ENCODE measurements at places on chromosomes 5 and 9. TPM values are rescaled to one million over a fixed set of nuclear protein-coding genes. Genes with fewer than 3 reads are reported as not detected.

DAB2IP gene
- 16.6 TPM for total RNA-seq

MEGF10 gene
- total RNA-seq: 1.1 TPM

PHF24 gene
- total RNA-seq: not detected

PCDHGB4 gene
- total RNA-seq: 10.2 TPM

DCANP1 gene
- not detected for total RNA-seq

GABRA1 gene
- total RNA-seq: not detected

SPINK13 gene
- not detected for total RNA-seq

CFAP77 gene
- not detected for total RNA-seq

SHLD3 gene
- total RNA-seq: 4.5 TPM

ZNF462 gene
- 11.9 TPM for total RNA-seq

DMRT1 gene
- total RNA-seq: not detected

LEAP2 gene
- 0.77 TPM for total RNA-seq

RAI14 gene
- 48.4 TPM for total RNA-seq

TOPORS gene
- total RNA-seq: 20.8 TPM

CANX gene
- 346 TPM for total RNA-seq

SLC6A19 gene
- total RNA-seq: not detected

CHSY3 gene
- total RNA-seq: 11.8 TPM

MRNIP gene
- 6.9 TPM for total RNA-seq

RPL7A gene
- 2,307 TPM for total RNA-seq

ASB6 gene
- 28.7 TPM for total RNA-seq

SPEF2 gene
- total RNA-seq: 1.1 TPM

QRFP gene
- total RNA-seq: not detected

CYLC2 gene
- not detected for total RNA-seq

NDOR1 gene
- total RNA-seq: 26.2 TPM

ZCCHC10 gene
- total RNA-seq: 18.1 TPM

IL7R gene
- 12.2 TPM for total RNA-seq

CCDC127 gene
- 4.2 TPM for total RNA-seq

ADAMTS16 gene
- 3.9 TPM for total RNA-seq

SH3PXD2B gene
- total RNA-seq: 6.4 TPM

HTR4 gene
- total RNA-seq: not detected

LRRTM2 gene
- 4.0 TPM for total RNA-seq

CATSPER3 gene
- 0.13 TPM for total RNA-seq

SUSD3 gene
- not detected for total RNA-seq

PSD2 gene
- 0.10 TPM for total RNA-seq

ARID3C gene
- not detected for total RNA-seq

NFIL3 gene
- total RNA-seq: 6.1 TPM

PLAC8L1 gene
- total RNA-seq: not detected

ZNF454 gene
- not detected for total RNA-seq

ZDHHC11B gene
- total RNA-seq: not detected

PCDHB15 gene
- total RNA-seq: 0.10 TPM

PAEP gene
- 15.7 TPM for total RNA-seq

SLC36A2 gene
- not detected for total RNA-seq

DBH gene
- total RNA-seq: not detected
